NAMALWA (cell line): ENCODE measurements at places on chromosomes 12 and 14.

- no peak for DNase-seq
Measured at GRCh38 chr12:51186465-51187085, 13.6 kb upstream of the TFCP2 start.

DNA sequence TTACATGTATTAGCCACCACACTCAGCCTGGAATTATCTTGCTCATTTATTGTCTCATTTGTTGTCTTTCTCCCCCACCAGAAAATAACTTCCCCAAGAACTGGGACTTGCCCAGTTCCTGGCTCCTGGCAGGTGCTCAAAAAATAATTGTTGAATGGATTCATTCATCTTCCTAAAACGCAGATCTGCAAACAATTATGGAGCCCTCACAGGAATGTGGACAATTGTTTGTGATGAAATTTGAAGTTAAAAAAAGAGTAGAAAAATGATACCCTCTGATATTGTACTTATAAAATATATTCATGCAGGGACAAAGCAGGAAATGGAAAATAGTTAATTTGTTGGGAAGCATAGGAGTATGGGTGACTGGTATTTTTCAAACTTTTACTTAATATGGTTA is 60.7 kb upstream of the MAP1LC3B2 start:
- DNase-seq = no peak

GRCh38 chr12:16307856-16308475 is 30.5 kb upstream of the SLC15A5 start:
- DNase-seq = no peak

- no peak for DNase-seq
Measured at GRCh38 chr12:43981726-43982125, 145.8 kb downstream of the TMEM117 start.

DNA sequence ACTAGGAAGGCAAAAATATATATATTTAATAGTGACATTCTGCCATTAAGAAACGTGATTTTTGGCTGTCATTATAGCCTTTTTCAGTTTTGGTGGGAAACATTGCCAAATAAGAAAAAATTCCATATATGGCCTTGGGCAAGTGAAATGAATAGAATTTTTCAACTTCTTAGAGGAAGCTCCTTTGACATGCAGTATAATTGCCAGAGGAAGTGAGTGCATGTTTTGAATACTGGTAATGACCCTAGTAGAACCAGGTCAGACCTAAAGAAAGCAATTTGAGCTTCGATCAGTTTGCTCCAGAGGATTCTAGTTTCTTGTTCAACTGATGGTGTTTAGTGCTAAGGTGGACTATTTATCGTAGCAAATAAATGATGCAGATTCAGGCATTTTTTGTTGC is 26.2 kb upstream of the TRIM9 start:
- no peak for DNase-seq

DNA sequence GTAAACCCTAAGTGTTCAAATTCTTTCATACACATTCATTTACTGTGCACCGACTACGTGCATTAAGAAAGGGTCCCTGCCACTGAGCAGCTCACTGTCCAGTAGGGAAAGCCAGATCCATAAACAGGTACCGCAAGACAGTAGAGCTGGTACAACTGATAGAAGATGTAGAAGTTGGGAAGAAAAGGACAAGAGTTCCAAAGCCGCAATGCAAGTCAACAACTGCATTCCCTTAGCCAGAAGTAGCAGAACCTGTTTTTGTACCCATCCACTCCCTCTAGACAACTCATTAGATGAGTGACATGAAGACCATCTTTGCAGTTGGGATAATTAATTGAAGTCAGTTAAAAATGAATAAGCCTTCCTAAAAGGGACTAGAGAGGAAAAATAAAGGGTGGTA is 1.3 kb downstream of the SENP1 start:
- DNase-seq = peak; percentile 17

GRCh38 chr12:108033090-108033489 is 96.0 kb upstream of the WSCD2 start:
- DNase-seq = no peak

GRCh38 chr12:98758331-98758730 is 113.2 kb downstream of the APAF1 start:
- DNase-seq = no peak

DNA sequence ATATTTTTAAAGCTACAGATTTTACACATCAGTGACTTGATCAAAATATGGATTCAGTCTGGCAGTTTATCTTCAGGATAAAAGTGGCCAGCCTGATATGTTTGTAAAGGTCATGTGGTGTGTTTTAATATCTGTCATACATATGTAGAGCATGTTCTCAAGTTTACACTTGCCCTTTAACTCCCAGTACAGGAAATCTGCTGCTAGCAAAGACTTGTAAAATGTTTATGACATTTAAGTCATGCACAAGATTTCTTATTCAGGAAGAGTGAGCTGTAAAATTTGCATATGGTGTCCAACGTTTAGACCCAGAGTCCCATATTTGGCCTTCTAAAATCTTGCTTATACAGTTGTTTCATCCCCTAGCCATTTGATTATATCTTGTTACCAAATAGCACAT is 197.5 kb upstream of the FLRT2 start:
- no peak for DNase-seq

DNA sequence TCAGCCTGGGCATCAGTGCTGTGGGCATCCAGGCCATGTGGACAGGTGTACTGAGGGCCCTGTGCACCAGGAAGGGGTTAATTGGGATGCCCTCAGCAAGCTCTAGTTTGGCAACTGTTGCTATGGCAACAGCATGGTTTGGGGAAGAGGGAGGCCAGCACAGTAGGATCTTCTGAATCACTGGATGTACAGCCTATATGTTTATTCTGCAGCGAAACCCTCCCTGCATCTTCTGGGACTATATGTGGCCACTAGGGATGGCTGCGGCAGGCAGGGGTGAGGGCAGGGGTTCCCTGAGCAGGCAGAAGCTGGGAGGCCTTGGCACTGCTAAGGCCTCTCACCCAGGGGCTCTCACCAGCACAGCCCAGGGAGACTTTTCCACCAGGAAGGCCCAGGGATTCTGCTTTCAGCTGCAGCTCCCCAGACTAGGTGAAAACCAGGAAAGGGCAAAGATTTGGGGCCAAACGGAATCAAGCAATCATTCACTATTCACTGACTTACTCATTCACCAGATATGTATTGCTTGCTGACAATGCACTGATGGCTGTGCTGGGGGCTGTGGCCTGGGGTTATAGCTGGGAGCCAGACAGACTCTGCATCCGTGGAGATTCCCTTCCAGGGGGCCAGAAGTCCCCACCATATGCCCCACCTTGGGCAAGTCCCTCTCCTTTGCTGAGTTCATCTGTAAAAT is 42.8 kb downstream of the IRF2BPL start:
- no peak for DNase-seq

GRCh38 chr14:74864198-74864597 is 11.7 kb downstream of the PROX2 start:
- no peak for DNase-seq

DNA sequence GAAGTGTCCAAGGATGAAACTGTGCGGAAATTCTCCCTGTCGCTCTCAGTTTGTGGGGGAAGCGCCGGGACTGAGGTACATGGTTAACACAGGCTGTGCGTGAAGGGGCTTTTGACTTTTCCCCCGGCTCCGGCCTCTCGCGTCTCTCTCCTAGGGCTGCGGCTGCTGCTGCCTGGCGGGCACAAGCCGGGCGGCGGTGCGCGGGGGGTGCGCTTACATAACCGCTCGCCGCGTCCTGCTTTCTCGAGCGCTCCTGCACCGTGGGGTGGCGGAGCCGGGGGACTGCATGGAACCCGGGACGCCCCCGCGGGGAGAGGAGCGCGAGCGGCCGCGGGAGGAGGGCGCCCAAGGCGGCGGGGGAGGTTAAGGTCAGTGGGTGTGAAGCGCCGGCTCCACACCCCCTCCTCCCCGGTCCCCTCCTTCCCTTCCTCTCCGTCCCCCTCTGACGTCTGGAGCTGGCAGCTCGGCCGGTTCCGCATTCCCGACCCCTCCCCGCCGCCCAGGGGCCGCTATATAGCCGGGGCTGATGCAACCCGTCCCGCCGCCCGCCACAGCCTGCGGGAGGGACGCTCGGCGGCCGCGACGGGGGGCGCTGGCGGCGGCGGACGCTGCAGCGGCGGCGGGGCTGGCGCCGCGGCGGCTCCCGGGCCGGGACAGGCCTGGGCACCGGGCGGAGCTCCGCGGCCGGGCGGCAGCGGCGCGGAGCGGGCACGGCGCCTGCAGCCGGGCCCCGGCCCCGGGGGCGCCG is at the start of gene JDP2:
Gene JDP2 (plus strand): TSS at position 541 of the 748 bp plus-strand sequence. CDS start 9,899 bp downstream, outside the sequence.
- peak; percentile 52 for DNase-seq

- no peak for DNase-seq
Measured at GRCh38 chr14:65045709-65046108, 56.6 kb downstream of the MAX start.

DNA sequence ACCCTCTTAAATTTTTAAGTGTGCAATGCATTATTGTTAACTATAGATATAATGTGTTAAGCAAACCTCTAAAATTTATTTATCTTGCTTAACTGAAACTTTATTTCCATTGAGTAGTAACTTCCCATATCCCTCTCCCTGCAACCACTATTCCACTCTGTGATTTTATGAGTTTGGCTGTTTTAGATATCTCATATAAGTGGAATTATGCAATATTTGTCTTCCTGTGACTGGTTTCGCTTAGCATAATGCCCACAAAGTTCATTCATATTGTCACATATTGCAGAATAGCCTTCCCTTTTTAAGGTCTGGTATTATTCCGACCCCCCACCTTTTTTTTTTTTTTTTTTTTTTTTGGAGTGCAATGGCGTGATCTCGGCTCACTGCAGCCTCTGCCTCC is 247.6 kb downstream of the EMP1 start:
- no peak for DNase-seq

- peak; percentile 98 for DNase-seq
Measured at GRCh38 chr12:3299929-3300832, 190.8 kb upstream of the PRMT8 start.

DNA sequence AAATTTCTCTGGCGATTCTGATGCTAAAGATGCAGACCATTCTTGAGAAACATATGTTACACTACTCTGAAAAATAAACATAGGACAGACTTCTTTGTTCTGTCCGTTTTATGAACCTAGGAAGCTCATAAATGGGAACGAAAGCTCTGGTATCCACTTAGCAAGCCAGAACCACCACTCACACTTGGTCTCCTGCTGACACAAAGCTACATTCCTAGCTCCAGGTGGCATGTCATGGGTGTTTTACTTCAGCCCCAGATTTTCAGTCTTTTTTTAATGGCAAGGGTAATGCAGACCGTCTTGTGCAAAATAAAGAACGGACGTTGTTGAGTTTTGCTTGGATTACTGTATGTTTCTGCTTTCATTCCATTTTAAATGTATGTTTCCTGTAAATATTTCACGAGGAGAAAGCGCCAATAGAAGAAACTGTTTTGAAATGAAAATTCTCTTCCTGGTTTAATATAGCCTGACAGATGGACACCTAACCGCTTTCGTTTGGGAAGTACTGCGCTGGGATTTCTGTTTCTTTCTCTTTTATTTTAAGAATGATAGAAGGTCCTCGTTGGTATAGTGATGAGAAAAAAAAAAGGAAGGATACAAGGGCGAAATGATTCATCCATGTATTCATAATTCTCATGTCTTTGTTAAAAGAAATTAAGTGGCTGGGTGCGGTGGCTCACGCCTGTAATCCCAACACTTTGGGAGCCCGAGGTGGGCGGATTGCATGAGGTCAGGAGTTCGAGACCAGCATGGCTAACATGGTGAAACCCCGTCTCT is 871 bp upstream of the COQ5 start:
- peak; percentile 47 for DNase-seq

- no peak for DNase-seq
Measured at GRCh38 chr12:14362352-14362751, 3.1 kb upstream of the ATF7IP start.

- DNase-seq = no peak
Measured at GRCh38 chr12:122067548-122067947, 11.0 kb upstream of the MLXIP start.

DNA sequence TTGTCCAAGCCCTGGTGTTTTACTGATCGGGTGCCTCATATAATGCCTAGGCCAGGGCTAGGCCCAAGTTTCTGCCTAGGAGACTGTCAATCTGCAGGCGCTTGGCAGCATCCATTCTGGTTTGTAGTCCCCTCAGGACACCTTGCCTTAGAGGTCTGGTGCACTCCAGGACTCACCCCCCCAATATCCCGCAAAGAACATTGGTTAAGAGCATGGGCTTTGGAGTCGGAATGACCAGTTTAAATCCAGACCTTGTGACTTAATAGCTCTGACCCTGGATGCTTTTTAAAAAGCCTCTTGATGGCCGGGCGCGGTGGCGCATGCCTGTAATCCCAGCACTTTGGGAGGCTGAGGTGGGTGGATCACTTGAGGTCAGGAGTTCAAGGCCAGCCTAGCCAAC is 60.0 kb downstream of the GALNT16 start:
- no peak for DNase-seq

DNA sequence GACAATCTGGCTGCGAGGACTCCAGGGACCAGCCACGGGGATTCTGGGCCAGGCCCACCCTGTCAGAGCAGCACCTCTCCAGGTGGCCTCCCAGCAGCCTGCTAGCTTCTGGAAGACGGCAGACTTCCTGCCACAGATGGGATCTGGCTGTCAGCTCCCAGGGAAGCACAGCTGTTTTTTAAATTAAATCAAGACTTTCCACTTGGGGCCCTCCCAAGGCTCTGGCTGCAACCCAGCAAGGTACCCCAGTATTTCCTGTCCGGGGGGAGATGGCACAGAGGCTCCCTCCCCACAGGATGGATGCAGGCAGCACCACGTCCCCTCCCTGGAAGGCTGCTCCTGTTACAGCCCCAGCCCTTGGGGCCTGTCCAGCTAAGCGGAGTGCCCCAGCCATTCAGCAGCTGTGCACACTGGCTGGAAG is 56.9 kb downstream of the ACTN1 start:
- DNase-seq = no peak

- no peak for DNase-seq
Measured at GRCh38 chr12:121033625-121034349, 5.3 kb downstream of the OASL start.

DNA sequence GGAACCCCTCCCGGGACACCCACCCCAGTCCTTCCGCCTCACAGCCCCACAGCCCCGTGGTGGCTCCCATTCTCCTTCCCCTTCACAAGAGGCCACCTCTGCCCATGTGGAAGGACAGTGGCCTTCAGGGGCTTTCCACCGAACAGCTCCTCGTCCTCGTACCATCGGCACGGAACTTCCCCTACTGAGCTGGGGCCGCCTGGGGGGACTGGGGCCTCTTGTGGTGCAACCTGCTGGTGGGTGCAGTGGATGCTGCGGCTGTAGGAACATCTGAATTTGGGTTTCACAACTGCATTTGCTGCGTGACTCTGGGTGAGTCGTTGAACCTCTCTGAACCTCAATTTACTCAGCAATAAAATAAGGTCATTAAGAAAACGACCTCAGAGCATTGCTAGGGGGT is 50.9 kb downstream of the RFLNA start:
- no peak for DNase-seq

- DNase-seq = no peak
Measured at GRCh38 chr12:11067514-11067913, 5.4 kb upstream of the TAS2R46 start.

DNA sequence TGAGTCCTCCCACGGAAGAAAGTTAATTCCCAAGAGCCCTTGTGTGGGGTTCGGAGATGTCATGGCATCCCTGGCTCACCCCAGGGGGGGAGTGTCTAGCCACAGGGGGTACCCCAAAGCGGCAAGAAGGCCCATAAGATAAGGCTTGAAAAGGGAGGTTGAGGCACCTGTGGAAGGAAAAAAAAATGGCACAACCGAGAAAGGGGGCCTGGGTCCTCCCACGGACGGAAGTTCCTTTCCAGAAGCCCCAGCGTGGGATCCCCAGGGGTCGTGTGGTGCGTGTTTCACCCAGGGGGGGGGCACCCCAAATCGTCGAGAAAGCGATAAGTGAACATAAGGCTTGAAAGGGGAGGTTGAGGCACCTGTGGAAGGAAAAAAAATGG is 266.7 kb downstream of the ALG10 start:
- DNase-seq = no peak
